Stimulated activated CD4-positive, alpha-beta T cell treated with anti-CD3 and anti-CD28 coated beads, TNF-alpha, amount 100 ng/mL, for 4 hours (primary cell): ENCODE measurements at places on chromosomes 6 and 20.

GRCh38 chr6:35417979-35418661 is 34.0 kb upstream of the FANCE start:
- DNase-seq: no peak

GRCh38 chr6:168087436-168088160 is 8.6 kb upstream of the FRMD1 start:
- DNase-seq: no peak

GRCh38 chr20:62651285-62652021 is 9.2 kb downstream of the SLCO4A1 start:
- DNase-seq: peak; percentile 32

GRCh38 chr6:143772116-143773086 is 70.7 kb upstream of the LTV1 start:
- DNase-seq: no peak

DNA sequence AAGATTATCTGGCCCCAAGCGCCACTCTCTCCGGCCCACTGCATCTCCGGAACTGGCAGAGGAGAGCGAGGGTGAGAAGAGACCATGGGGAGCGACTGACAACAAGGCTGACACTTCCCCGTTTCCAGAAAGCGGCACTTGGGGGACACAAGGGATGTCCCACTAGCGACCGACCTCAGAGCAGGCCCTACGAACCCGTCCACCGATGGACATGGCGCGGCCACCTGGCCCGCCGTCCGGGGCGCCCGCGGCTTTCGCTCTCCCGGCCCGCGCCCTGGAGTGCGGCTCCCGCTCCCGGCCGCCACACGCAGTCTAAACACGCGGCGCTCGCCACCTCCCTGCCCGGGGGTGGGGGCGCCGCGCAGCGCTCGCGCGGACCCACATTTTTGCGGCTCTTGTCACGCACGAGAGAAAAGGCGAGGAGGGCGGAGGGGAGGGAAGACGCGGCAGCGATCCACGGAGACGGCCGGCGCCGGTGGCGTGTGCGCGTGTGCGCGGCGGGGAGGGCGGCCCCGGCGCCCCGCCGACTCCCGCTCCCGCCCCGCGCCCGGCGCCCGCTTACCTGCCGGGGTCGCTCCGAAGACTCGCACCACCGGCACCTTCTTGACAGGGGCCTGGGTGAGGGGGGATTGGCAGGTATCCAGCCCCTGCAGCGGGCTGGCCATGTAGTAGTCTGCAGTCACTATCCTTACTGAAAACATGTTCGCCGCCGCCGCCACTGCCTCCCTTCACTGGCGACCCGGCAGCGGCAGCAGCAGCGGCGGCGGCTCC is 645 bp downstream of the REV3L start:
- peak; percentile 16 for DNase-seq

DNA sequence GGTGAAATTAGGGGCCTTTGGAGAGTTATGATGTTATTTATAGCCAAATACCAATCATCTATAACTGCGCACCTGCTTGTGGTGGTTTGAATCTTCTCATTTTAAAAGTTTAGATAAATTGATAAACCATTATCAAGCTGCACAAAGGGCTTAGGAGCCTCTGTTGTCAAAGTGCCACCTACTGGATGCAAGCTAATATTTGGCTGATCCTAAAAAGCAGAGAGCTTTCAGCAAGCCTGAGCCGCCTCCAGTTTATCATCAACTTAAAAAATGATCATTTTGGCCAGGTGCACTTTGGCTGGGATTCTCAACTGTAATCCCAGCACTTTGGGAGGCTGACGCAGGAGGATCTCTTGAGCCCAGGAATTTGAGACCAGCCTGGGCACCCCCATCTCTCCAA is 58.5 kb upstream of the ATXN1 start:
- DNase-seq: no peak

DNA sequence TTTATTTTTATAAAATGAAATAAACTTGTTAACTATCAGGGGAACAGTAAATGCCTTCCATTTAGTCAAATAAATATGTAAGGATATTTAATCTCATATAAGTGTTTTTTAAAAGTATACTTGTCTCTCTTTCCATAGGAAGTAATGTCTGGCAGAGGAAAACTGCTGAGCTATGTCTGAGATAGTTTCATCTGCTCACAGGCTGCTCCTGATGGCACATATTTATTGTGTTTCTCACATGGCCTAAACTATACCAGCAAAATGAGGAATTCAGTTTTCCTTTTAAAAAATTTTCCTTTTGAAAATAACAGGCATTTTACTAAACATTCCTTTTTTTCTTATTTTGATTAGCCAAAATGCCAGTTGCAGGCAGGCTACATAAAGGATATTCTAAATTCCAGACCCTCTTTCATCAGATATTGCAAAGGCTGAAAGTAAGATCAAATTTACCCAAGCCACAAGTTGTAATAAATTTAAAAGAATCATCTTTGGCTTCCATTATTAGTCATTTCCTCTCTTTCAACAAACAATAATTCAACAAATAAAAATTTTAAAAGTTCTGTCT is 60.1 kb upstream of the RNF146 start:
- DNase-seq: no peak

DNA sequence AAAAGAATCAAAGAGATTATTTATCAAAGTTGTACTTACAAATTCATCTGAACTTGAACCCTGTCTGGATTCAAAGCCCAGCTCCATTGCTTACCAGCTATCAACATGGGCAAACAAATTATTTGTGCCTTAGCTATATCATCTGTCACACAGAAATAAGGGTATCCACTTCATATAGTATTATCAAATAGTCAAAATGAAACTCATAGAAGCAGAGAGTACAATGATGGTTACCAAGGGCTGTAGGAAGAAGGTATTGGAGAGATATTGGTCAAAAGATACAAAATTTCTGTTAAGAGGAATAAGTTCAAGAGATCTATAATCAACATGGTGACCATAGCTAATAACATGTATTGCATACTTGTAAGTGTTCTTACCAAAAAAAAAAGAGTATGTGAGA is 87.8 kb upstream of the CCDC28A start:
- DNase-seq: no peak

DNA sequence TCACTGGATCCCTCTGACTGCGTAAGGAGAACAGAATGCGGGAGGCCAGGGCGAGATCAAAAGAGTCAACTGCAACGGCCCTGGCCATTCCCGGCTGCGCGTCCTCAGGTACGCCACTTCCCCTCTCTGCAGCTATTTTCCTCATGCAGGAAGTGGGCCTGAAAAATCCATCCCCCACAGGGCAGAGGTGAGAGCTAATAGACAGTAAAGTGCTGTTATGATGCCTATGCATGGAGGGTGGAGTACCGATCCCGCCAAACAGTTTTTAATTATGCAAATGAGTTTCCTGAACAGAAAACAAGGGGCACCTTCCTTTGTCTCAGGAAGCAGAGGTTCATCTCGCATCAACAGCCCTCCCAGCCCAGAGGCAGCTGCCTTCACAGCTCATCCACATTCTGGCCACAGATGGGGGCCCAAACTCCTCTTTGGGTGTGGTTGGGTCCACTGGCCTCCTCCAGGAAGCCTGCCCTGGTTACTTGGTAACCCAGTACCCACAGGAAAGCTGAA is 9.3 kb downstream of the PREX1 start:
- DNase-seq: no peak

- DNase-seq: no peak
Observed at GRCh38 chr6:4496284-4496683, 279.9 kb upstream of the CDYL start.

- no peak for DNase-seq
Observed at GRCh38 chr6:6696867-6697531, 108.5 kb downstream of the LY86 start.

DNA sequence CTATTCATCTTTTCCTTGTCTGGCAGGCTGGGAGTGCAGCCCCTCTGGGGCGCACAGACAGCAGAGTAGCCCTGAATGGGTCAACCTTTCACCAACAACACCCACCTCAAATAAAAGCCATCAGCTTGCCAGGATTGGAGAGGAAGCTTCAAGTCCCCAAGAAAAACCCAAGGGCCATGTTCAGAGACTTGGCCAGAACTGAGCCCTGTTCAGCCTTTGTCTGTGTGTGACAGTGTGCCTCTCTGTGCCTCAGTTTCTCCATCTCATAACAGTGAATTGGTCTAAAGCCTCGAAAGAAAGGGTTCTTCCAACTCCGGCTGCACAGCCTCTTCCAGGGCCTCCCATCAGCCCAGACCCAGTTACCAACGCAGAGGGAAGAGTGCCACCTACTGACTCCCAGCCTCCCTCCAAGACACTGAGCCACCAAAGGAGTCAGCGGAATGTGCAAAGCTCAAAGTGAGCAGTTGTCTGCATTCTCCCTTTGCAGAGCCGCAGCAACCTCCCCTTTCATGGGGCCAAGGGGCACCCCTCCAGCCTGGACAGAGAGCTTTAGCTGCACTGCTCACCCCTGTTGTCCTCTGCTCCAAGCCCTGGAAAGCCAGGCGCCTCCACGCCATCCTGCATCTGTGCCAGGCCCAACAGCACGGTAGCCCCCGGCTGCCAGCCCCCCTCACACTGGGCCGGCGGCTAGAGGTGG is 82.7 kb upstream of the TOP1 start:
- DNase-seq: no peak

GRCh38 chr20:63741676-63742380 is 2.3 kb downstream of the SLC2A4RG start:
- DNase-seq: no peak

GRCh38 chr6:73644941-73645591 is 8.7 kb downstream of the SLC17A5 start:
- no peak for DNase-seq

GRCh38 chr20:22567944-22568871 is 16.2 kb downstream of the FOXA2 start:
- DNase-seq: no peak

DNA sequence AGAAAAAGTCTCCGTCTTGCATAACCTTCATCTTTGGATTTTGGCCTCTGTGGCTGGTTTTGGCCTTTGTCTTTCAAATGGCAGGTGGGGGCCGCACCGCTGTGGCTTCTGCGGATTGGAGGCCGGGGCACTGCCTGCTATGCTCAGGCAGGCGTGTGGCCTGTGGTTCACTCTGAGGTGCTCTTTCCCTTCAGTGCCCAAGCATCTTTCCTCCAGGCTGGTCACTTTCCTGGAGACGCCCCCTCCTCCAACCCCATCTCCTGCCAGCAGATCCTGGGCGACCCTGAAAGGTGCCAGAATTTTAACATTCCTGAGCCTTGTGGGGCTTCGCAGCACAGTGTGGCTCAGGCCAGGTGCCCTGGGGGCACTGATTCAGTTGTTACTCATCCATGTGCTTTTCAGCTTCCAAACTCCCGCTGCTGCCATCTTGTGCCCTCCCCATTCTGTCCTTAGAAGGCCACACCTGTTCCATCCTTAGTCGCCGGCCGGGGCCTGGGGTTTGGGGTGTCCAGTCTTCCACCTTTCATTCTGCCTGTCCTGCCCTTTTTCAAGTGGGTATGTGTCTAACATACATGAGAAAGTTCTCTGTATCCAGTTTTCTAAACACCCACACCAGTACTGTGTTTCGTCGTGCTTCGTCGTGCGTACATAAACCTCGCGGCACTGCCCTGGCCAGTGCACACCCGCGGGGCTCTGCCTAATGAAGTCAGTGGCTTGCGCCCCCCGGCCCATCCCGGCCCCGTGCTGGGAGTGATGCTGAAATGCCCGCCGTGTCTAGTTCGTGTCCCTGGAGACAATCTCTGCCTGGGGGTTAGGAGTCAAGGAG is 12.1 kb downstream of the SS18L1 start:
- no peak for DNase-seq

DNA sequence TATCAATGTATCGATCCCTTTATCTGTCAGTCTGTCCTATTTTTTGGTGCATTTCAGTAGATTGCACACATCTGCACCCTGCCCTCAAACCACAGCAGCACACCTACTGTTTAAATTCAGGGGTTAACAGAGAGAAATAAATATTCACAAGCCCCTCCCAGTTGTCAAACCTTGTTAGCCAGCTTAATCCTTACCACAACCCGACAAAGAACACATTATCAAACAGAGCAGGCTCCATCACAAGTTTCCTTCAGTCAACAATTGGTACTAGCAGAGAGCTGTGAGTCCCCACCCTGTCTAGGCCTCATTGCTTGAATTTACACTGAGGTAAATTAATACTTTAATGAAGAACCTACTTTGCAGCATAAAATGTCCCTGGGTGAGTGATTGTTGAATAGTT is 249.8 kb downstream of the FNDC1 start:
- DNase-seq: no peak

GRCh38 chr6:32047084-32047478 is 8.9 kb downstream of the CYP21A2 start:
- no peak for DNase-seq

- no peak for DNase-seq
Observed at GRCh38 chr6:158771399-158772152, 47.6 kb downstream of the EZR start.
